Sigmoid colon (tissue), 7 donors: ENCODE measurements at places on chromosomes 1 and 21. TPM values are rescaled to one million over a fixed set of nuclear protein-coding genes. Genes with fewer than 3 reads are reported as not detected.

DNA sequence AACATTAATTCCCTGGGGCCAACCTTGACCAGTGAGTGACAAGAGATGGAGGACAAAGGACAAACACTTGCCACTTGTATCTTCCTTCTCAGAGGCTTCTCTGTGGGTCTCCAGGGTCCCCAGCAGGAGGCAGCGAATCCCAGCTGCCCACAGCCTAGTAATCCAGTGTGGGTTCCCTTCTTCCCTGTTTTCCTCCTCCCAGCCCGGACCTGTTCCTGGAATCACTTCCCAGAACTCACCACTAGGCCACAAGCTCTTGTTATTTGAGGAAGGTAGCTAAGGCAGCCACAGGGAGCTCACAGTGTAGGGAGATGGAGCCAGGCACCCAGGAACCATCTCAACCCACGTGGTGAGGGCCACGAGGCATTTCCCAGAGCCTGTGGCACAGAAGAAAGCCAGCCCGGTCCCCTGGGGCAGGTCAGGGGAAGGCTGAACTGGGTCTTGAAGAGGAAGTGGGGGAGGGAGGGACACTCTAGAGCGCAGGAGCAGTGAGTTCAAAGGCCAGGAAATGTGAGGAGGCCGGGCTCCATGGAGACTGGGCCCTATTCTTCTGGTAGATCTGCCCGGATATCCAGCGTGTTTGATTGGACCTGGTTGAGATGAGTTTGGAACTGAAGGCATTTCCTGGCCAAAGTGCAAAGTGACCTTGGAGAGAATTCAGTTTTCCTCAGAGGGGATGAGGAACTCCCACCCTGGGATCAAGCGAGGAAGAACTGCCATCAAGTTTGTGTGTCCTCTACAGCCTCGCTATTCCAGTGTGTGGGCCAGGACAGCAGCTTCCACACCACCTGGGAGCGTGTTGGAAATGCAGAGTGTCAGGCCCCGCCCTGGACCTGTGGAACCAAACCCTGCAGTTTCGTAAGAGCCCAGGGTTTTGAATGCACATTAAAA, 20.3 kb upstream of the C2CD2 start:
- H3K36me3 ChIP-seq = no peaks in the 10 kb centered on the region
- no peak overlapping the region for H3K27ac ChIP-seq
- no peaks in the 10 kb centered on the region for H3K4me1 ChIP-seq

- H3K4me3 ChIP-seq = no peak overlapping the region
- H3K27ac ChIP-seq = no peak overlapping the region
- H3K27me3 ChIP-seq = peaks cover 61% of the 10 kb centered on the region
- no peaks in the 10 kb centered on the region for H3K4me1 ChIP-seq
Observed at GRCh38 chr1:2855206-2856065, 53.9 kb upstream of the TTC34 start.

GRCh38 chr1:151401125-151401788, 1.9 kb downstream of the PSMB4 start:
- H3K27me3 ChIP-seq = no peaks in the 10 kb centered on the region
- H3K36me3 ChIP-seq = peaks cover 40% of the 10 kb centered on the region
- peak overlapping the region; percentile 89 for H3K27ac ChIP-seq

GRCh38 chr1:183215076-183215720, 29.1 kb downstream of the LAMC2 start:
- H3K36me3 ChIP-seq = no peaks in the 10 kb centered on the region
- peaks cover 37% of the 10 kb centered on the region for H3K4me1 ChIP-seq
- no peaks in the 10 kb centered on the region for H3K27me3 ChIP-seq
- no peak for DNase-seq

GRCh38 chr1:162709870-162710269, 77.6 kb downstream of the DDR2 start:
- H3K36me3 ChIP-seq = no peaks in the 10 kb centered on the region
- H3K27ac ChIP-seq = peak overlapping the region; percentile 74
- no peak overlapping the region for H3K4me3 ChIP-seq
- DNase-seq = no peak
- no peaks in the 10 kb centered on the region for H3K27me3 ChIP-seq
- no peaks in the 10 kb centered on the region for H3K4me1 ChIP-seq

- no peaks in the 10 kb centered on the region for H3K4me1 ChIP-seq
- H3K4me3 ChIP-seq = no peak overlapping the region
- H3K27ac ChIP-seq = no peak overlapping the region
- no peak for DNase-seq
Observed at GRCh38 chr21:32956061-32956656, 69.6 kb upstream of the OLIG2 start.

- H3K4me3 ChIP-seq = peak overlapping the region; percentile 86
- H3K36me3 ChIP-seq = no peaks in the 10 kb centered on the region
- H3K4me1 ChIP-seq = peaks cover 81% of the 10 kb centered on the region
- DNase-seq = no peak
- H3K27ac ChIP-seq = peak overlapping the region; percentile 98
Observed at GRCh38 chr1:8024329-8024728, 1.8 kb downstream of the ERRFI1 start.

DNA sequence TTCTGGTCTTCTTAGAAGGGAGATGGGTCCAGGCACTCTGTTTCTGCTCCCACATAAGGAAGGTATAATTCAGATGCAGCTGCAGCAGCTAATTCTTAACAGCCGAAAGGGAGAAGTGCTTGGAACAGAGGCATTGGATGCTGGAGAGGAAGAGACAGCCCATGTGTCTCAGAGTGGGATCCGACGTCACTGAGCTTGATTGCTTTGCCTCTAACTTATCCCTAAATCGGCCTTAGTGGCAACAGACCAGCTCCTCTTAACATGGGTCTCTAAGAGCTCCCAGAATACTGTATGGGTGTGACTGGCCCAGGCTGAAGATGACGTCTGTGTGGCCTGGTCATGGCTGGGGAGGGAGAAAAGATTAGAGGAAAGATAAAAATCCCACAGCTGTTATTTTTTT, 40.7 kb upstream of the KCND3 start:
- H3K36me3 ChIP-seq = no peaks in the 10 kb centered on the region
- no peak overlapping the region for H3K27ac ChIP-seq
- no peaks in the 10 kb centered on the region for H3K4me1 ChIP-seq
- H3K4me3 ChIP-seq = no peak overlapping the region
- no peak for DNase-seq

- peak overlapping the region; percentile 47 for H3K4me3 ChIP-seq
- H3K27me3 ChIP-seq = peaks cover 39% of the 10 kb centered on the region
- H3K4me1 ChIP-seq = peaks cover 15% of the 10 kb centered on the region
- DNase-seq = no peak
- no peak overlapping the region for H3K27ac ChIP-seq
Observed at GRCh38 chr1:23216771-23217420, 406 bp downstream of the HTR1D start.

DNA sequence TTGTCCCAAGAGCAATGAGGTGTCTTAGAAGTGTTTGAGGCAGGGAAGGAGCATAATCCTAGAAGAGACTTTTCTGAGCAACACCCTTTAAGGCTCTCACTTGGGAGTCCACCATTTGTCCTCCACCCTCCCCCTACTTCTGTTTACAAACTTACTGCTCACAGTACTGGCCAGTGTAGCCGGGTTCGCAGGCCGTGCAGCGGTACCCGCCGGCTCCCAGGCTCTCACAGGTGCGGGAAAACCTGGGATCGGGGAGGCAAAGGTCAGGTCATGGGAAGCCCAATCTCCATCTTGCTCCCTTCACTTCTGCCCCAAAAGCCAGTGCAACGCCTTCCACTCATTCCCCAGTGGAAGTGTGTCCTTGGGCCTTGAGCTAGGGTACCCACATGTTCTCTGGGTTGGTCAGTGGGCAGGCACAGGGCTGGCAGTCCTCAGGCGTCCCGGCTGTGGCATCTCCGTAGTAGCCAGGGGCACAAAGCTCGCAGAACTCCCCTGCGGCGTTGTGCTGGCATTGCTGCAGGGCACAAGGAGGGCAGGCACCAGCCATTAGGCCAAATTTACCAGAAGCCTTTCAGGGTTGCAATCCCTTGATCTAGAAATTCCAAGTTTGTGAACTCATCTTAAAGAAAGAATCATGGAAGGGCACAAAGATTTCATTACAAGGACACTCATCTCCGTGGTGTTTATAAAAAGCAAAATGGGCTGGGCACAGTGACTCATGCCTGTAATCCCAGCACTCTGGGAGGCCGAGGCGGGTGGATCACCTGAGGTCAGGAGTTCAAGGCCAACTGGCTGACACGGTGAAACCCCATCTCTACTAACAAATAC, 49.8 kb downstream of the LDLRAD2 start:
- peaks cover 11% of the 10 kb centered on the region for H3K4me1 ChIP-seq
- peak overlapping the region; percentile 84 for H3K27ac ChIP-seq
- H3K36me3 ChIP-seq = peaks cover 40% of the 10 kb centered on the region
- DNase-seq = no peak

DNA sequence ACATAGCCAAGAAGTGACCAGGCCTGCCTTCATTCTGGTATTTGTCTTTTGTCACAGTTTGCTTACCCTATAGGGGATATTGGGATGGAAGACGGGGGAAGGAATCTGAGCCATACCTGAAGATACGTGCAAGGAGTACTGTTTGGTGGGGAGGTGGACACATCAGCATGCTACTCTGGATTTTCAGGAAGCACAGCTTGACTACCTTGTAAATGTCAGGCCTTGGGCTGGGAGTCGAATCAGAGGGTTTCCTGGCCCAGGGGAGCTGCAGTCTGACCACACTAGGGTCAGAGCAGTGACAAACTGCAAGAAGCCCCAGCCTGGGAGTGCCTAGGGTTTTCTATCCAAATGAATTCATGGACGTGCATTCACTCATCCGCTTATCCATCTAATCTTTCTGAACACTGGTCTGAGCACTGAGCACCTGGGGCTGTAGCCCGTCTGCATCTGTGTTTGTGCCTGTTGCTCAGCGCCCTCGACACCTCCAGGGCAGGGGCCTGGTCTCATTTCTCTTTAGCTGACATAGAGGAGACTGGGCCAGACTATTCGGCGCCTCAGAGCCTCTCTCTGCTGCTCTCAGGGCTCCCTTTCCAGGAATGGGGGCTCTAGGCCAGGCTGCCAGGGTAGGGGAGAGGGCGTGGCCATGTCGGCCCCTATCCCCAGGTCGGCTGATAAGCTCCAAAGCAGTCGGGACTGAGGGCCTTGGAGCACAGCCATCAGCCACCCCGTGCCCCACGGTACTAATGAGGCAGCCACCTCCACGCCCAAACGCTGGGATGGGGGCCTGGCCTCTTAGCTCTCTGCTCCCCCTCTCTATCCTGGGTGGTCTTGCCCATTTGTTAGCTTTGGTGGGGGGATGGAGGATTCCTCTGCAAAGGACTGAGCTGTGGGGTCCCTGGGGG, 47.0 kb upstream of the SLC2A1 start:
- no peak for DNase-seq
- no peaks in the 10 kb centered on the region for H3K36me3 ChIP-seq
- H3K27ac ChIP-seq = no peak overlapping the region
- no peaks in the 10 kb centered on the region for H3K4me1 ChIP-seq

DNA sequence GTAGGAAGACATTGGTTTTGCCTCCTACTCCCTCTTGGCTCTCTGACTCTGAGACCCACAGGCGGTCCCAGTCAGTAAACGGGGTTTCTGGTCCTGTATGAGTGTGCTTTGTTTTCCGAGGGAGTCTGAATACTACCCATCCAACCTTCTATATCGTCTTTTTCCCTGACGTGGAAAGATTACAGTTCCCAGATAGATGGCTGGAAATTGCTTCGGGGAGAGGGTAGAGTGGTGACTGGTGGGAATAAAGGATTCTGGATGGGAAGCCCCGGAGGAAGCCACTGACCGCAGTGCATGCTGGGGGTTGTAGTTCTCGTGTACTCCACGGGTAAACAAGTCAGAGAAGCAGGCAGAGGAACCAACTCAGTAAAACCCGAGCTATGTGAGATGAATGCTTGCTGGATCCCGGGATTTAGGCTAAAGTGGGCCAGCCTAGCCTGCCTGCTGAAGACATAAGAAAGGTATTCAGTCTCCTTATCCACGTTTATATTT, 66.2 kb upstream of the IRF2BP2 start:
- H3K27me3 ChIP-seq = no peaks in the 10 kb centered on the region
- peak; percentile 91 for DNase-seq
- H3K27ac ChIP-seq = peak overlapping the region; percentile 60
- peak overlapping the region; percentile 46 for H3K4me3 ChIP-seq
- peaks cover 15% of the 10 kb centered on the region for H3K4me1 ChIP-seq

DNA sequence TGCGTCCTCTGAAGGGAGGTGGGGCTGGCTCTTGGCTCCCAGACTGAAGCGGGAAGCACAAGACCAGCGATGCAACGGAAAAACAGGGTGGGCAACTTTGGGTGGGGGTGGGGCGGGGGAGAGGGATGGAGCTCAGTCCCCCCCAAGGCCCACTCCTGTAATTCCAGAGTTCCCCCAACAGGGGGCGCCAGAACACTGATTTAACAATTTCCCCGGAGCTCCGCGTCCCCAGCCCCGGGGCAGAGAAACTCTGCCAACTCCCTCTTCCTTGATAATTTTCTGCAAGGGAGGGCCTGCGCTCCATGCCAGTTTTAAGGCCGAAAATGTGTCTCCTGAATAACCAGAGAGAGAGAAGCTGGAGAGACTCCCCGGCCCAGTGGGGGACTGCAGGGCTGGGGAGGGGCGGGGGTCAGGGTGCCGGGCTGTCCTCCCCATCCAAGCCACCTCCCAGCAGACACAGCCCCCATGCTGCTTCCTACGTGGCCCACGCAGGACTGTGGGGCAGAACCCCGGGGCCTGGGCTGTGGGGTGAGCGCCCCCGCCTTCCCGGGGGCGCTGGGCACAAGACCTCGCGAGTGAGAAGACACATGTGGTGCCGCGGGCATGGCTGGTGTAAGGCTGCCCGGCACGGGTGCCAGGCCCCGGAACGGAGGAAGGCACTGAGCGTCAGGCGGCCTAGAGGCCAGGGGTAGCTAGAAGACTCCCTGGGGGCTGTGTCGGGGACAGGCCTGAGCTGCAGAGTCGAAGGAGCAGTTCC, 51.4 kb downstream of the KIF21B start:
- H3K27me3 ChIP-seq = no peaks in the 10 kb centered on the region
- H3K4me1 ChIP-seq = no peaks in the 10 kb centered on the region
- H3K36me3 ChIP-seq = no peaks in the 10 kb centered on the region
- no peak overlapping the region for H3K4me3 ChIP-seq
- H3K27ac ChIP-seq = no peak overlapping the region

DNA sequence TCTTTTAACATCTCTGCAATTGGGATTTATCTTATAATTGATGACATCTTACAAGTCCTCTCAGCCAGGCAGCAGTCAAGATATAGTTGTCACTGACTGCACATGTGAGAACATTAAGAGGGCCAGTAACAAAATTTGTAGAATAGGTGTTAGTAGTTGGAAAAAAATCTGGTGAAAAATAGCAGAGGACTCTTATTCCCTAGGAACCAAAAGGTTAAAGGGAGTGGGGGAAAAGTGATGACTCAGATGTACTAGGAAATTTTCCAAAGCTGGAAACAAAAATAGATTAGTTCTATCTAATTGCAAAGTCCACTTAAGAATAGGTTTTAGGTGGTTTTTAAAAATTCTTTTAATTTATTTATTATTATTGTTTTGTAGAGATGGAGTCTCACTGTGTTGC, 3.6 kb downstream of the NUP210L start:
- H3K27me3 ChIP-seq = no peaks in the 10 kb centered on the region
- DNase-seq = no peak
- H3K27ac ChIP-seq = no peak overlapping the region
- no peaks in the 10 kb centered on the region for H3K36me3 ChIP-seq
- H3K4me1 ChIP-seq = peaks cover 22% of the 10 kb centered on the region

MPC2 gene
- 58.4 TPM for total RNA-seq

FLG2 gene
- total RNA-seq = not detected

SLC45A1 gene
- 4.8 TPM for total RNA-seq

ATP6V0B gene
- total RNA-seq = 67.9 TPM

CR1L gene
- not detected for total RNA-seq
